ENCODE measurements at places on chromosomes 7 and 10.

DNA sequence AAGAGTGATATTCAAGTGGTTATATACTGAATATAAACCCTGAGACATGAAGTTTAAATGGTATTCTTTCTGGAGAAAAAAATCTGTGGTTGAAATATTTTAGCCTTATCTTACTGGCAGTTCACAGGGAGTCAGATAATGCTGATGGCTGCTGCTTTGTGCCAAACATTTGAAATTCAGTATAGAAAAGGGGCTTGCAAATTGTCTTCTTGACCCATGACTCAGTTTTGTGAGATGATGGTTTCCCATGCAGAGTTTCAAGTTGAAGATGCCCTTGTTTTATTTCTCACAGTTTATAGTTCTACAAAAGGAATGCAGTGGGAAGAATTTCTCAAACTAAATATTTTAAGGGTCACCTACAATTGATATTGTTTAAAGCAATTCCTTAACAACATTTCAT lies 251.1 kb upstream of the MEOX2 start:
- no peak for DNase-seq

GRCh38 chr7:5441840-5442503 lies 18.3 kb upstream of the TNRC18 start:
- DNase-seq: no peak

DNA sequence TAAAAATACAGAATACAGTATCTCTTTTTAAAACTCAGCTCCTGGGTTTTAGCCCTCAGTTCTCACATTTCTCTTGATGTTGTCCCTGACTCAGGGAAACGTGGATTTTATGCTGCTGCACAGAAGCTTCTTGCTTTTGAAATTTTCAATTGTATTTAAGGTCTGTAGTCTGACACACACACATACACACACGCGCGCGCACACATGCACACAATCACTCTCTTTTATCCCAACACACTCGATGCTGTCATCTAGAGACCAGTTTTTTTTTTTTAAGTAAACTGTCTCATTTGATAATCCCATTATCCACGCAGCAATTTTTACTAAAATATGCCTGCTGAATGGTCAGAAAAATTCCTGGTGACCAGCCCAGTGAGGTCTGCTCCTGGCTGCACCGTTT lies 108.6 kb downstream of the KMT2E start:
- DNase-seq: no peak

DNA sequence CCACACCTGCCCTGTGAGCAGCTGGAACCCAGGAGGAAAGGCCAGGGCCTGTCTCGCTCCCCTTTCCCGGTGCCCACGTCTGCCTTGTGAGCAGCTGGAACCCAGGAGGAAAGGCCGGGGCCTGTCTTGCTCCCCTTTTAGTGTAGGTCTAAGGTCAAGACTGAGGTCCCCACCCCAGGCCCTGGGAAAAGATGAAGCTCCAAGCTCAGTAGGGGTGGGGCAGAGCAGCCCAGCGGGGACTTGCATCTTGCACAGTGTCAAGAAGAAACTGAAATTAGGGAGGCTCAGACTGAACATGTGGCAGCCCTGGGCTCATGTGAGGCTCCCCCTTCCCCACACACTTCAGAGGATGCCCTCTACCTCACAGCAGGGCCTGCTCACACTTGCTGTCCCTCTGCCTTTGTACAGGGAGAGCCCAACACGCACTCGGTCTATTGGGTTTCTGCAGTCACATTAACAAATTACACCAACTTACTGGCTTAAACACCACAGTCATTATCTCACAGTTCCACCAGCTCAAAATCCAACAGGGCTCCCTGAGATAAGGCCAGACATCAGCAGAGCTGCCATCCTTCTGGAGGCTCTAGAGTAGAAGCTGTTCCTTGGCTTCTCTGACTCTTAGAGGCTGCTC lies 12.4 kb downstream of the POLL start:
- no peak for DNase-seq

DNA sequence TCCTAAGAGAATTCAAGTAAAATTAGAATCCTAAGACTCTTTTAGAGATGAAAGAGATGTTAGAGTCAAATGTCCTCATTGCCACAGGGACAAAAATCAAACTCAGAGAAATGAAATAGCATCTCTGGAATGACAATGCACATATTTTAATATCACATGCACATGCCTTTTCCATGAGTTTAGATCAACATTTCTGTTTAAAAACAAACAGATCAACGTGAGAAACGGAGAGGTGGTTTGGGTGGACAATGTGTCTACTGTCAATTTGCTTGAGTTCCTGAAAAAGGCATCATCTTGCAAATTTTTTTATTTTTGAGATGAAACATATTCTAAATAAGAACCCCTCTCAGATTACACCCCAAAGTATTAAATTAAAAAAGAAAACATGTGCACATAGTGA lies 130.0 kb downstream of the CHRM2 start:
- DNase-seq: no peak

DNA sequence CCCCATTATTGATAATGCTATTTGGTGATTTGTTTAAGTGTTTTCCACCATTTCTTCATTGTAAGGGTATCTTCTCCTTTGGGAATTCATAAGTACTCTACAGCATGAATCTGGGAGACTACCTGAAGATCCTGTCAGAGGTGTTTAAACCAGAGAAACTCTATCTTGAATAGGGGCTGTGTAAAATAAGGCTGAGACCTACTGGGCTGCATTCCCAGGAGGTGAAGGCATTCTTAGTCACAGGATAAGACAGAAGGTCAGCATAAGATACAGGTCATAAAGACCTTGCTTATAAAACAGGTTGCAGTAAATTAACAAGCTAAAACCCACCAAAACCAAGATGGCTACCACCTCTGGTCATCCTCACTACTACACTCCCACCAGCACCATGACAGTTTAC lies 13.4 kb upstream of the OR2A5 start:
- no peak for DNase-seq

- DNase-seq: no peak
Observed at GRCh38 chr7:100585511-100586265, at the start of gene LRCH4. Gene LRCH4, minus strand, starts transcription at chr7:100586129. Its CDS starts 29 bp downstream, at chr7:100586100.

DNA sequence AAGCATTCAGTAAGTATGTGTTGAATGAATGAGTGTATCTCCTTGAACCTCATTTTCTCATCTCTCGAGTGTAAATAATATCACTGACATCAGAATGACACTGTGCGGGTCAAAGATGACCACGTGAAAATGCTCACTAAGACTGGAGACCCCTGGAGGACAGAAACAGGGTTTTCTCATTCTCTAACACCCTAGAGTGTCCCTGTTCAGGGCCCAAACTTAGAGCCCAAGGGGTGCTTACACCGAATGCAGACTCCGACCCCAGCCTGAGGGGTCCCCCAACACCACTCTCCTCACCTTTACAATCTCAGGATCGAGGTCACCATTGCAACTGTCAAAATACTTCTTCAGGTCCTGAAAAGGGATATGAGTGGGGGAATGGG lies 1.4 kb downstream of the CDK5 start:
- DNase-seq: no peak

DNA sequence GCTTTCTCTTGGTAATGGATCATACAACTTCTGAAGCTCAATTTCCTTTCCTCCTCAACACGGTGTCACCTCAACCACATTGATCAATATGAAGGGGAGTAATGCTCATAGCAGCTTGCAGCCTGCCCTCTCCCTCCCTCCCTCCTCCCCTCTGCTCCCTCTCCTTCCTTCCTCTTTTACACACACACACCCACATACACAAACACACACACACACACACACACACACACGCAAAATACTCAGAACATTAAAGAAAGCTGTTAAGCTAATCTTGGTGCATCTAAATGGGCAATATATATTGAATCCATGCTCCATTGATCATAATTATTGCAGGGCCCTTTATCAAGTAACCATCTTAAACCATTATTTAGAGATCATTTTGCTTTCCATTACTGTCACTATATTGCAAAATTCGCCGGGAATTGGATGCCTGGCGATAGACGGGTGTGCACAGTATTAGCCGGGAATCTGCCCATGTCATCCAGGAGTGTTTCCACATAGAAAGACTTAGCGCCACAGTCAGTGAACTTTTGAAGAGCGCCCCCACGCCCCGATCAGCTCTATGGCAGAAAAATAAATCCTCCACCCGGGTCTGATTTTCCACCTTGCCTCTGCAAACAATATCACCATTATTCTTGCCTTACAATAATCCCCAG lies 122.0 kb downstream of the PRLHR start:
- no peak for DNase-seq

DNA sequence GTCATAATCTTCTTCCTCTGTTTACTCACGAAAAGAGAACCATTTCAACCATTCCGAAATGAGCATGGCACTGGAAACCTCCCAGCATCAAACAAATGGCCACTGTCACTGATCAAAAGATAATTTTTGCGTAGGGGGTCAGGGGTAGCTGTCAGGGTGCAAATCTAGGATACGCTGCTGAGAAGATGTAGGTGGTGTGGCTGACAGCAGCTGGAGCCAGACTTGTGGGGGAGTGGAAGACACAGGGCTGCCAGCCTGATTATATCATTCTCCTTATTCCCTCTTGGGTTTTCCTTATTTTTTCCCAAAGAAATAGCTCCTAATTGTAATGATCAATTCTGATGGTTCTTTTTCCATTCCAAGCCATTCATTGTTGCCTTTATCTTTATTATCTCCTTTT lies 266.1 kb downstream of the SORCS1 start:
- peak; percentile 37 for DNase-seq

- no peak for DNase-seq
Observed at GRCh38 chr10:44437840-44438511, 53.1 kb upstream of the CXCL12 start.

GRCh38 chr10:90930070-90930837 lies 9.4 kb upstream of the ANKRD1 start:
- DNase-seq: no peak

GRCh38 chr10:21526188-21526859 lies 842 bp upstream of the SKIDA1 start:
- DNase-seq: peak; percentile 88

DNA sequence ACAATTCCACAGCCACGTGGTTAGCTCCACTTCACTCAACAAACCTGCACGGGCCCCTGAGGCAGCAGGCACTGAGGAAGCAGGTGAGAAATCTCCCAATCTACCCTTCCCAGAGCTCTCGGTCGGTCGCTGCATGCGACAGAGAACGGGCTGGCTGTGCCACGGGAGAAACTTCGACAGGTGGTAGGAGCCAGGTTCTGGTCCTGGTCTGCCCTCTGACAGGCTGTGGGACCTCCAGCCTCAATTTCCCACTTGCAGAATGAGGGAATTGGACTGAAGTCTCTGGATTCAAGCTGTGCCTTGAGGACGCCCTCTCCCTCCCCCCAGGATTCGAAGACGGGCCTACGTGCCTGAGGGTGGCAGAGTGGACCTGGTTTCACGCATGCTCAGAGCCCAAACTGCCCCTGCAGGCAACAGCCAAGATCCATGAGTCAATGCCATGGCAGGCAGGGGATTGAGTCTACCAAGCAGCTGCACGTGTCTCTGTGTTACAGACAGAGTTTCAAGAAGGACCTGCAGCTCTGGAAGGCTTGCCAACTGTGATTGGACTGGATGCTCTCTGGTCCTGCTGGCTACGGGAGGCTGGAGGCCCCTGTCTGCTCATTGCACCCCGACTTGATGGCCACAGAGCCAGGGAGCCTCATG lies 215.0 kb downstream of the USP6NL start:
- no peak for DNase-seq

DNA sequence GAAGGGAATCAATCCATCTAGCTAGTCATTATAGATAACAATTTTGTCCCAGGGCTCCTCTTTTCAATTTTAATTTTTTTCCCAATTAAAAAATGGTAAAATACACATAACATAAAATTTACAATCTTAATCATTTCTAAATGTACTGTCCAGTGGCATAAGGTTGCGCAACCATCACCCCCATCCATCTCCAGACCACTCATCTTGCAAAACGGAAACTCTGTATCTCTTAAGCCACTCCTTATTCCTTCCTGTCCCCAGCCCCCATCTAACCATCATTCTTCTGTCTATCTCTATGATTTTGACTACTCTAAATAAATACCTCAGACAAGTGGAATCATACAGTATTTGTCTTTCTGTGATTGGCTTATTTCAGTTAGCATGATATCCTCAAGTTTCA lies 46.1 kb upstream of the RAB18 start:
- DNase-seq: no peak

- DNase-seq: no peak
Observed at GRCh38 chr7:38224392-38224791, 46.3 kb downstream of the STARD3NL start.

GRCh38 chr7:14021069-14021468 lies 31.6 kb upstream of the ETV1 start:
- no peak for DNase-seq

- DNase-seq: no peak
Observed at GRCh38 chr10:74293686-74294371, 142.8 kb downstream of the ADK start.

- no peak for DNase-seq
Observed at GRCh38 chr7:129845178-129845971, 107.4 kb downstream of the UBE2H start.

DNA sequence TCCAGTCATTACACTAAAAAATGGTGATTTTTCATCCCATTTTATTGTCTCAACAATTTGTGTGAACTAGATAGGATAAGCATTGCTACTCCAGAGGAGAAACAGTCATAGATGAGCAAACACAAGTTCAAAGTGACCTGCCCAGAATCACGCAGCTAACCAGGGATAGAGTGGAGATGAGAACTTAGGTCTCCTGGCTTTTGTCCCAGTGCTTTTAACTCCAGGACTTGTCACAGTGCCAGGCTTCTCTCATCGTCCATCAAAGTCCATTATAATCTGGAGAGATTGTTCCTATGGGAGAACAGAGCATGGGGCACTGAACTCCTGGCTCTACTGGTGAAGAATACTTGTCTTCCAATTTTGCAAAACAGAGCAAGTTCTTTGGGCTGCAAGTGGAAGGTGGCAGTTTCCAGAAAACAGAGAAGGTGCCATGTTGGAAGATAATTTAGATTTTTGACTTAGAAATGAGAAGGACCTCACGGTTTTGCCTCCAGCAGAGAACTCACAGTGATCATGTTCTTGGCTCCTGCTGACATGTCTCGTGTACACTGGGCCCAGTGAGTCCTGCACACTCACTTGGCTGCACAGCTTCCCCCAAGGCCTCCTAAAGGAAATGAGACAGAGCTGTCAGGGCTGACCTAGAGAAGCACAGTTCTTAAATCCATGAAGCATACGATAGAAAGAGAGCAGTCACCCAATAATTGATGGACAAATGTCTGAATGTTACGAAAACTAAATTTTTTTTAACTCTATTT lies 322.9 kb upstream of the NRP1 start:
- no peak for DNase-seq

DNA sequence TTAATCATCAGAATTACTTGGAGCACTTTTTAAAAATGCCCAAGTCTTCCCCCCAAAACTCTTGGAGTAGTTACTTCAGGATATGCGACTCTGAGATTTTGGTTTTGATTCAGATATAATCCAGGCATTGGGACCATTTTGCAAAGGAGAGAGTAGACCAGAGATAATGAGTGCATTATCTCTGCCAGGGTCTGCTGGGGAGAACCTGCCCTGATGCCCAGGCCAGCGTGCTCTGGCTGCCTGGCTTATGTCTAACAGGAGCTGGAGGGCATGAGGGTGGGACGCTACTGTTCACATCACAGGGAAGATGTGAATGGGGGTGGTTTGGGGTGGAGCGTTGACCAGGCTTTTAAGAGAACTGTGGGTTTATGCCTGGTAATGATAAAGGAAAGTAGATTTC lies 336.2 kb downstream of the DPP6 start:
- DNase-seq: no peak

GRCh38 chr10:119253433-119254174 lies 46.2 kb downstream of the GRK5 start:
- no peak for DNase-seq

GRCh38 chr7:158018098-158018762 lies 569.4 kb downstream of the PTPRN2 start:
- DNase-seq: no peak

- DNase-seq: no peak
Observed at GRCh38 chr10:67550046-67550445, 145.9 kb downstream of the CTNNA3 start.

GRCh38 chr10:113523071-113523470 lies 29.8 kb upstream of the HABP2 start:
- no peak for DNase-seq

Measured in nucleus accumbens (tissue), 56 donors.